Left ventricle myocardium inferior (tissue), 1 donor: ENCODE measurements at places on chromosomes 6 and 20. TPM values are rescaled to one million over a fixed set of nuclear protein-coding genes. Genes with fewer than 3 reads are reported as not detected.

GRCh38 chr6:19864285-19864684 is 27.1 kb downstream of the ID4 start:
- no peak for DNase-seq

Gene SH3BGRL2
- 5.8 TPM for total RNA-seq

- no peak for DNase-seq
These were observed 17.5 kb downstream of the PTPRA start for GRCh38 chr20:2890742-2891141.

- no peak for DNase-seq
These were observed 35.3 kb upstream of the APCDD1L start for GRCh38 chr20:58550275-58551059.

Gene RMND1
- total RNA-seq: 17.3 TPM

DNA sequence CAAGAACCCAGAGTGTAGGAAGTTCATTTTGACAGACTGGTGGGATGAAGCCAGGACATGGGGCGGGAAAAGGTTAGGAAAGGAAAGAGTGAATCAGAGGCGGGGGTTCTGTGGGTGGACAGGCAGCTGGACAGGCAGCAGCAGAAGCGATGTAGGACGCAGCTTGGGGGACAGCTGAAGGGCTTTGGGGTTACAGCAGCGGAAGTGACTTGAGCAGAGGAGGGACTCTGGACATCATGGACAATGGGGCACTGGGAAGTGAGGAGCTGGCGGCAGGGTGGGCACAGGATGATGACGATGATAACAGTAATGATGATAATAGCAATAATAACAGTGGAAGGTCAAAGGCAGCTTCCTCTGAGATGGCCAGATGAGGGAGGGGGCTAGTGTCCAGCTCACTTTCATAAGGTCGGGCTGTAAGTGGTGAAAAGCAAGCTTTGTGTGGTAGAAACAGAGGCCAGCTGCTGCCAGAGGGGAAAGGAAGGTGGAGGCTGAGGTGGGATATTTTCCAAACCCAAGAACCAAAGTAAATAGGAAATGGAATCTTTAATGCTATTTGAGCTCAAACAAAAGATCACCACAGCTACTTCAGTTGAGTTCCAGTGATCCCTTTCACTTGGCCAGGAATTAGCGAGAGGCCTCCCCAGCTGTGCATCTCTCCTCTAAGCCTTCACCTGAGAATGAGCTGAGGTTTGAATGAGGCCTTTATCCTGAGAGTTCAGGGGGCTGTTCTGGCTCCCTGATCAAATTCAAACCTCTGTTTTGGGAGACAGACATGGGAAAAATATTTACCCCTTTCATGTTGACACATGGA is 433.5 kb downstream of the DHX35 start:
- no peak for DNase-seq

Gene KCNK17
- 0.52 TPM for total RNA-seq

Gene PTPRA
- total RNA-seq: 23.5 TPM

- no peak for DNase-seq
These were observed 226.6 kb upstream of the MOCS1 start for GRCh38 chr6:40160826-40161225.

DNA sequence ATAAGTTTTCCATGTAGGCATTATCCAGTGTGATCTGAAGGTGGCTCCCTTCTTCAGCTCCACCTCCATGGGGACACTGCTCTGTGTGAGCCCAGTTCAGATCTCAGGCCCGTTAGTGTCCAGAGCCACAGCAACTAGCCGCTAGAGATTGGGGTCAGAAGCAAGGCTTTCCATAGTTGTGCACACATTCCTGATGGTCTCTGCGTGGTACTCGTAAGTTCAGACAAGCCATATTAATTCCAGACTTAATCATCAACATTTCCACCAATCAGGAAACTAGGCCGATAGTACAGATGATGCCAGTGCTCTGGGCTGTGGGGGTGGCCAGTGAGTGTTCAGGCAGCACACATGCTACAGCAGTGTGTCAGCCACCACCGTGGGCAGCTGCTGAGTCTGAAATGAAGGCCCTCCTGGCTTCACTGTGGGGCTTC is 17.5 kb upstream of the SYNCRIP start:
- no peak for DNase-seq

GRCh38 chr6:170446841-170447560 is 106.1 kb downstream of the PSMB1 start:
- no peak for DNase-seq

Gene METTL24
- total RNA-seq: 1.2 TPM

DNA sequence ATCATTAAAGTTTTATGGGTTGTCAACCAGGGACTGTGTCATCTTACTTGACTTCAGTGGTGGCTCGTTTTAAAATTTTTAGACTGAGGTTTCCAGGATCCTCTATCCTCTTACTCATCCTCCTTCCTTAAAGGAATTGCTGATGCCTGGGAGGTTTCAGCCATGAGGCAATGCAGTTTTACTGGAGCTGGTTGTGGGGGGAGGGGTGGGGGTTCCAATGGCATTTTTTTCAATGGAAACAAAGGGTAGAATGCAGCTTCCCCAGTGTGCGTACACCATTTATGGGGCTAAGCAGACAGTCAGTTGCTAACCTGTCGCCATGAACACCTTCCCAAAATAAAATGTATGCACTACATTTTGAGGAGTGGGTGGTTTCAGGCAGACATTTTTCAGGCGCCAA is 88.0 kb downstream of the METTL24 start:
- DNase-seq: no peak

Gene VWA7
- total RNA-seq: 14.7 TPM

- no peak for DNase-seq
These were observed 200.5 kb upstream of the PCSK2 start for GRCh38 chr20:17026346-17026745.

Gene C6orf132
- 1.4 TPM for total RNA-seq

Gene IL20RA
- total RNA-seq: 10.1 TPM

- no peak for DNase-seq
These were observed 44.9 kb downstream of the GINS1 start for GRCh38 chr20:25452333-25452732.

DNA sequence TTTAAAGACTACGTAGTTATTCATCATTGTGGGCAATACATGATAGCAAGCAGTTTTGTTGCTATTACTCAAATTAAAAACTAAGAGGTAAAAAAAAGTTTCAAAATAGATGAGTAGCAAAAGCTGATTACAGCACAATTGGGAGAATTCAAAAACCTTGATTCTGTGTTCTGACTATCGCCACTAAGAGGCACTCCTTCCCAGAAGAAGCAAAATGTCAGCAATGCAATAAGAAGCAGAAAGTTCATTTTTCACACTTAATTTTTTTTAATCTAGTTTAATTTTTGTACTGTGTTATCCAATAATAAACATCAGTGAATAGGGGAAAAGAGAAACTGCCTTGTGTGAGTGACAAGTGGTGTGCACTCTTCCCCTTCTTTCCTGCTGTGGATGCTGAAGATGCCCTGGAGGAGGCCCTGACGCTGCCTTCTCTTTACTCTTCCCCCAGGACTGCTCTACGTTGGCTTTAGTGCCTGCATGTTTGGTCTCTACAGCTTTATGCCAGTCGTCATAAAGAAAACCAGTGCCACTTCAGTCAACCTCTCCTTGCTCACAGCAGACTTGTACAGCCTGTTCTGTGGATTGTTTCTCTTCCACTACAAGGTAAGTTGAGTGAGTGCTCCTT is 263.2 kb upstream of the PLN start:
- DNase-seq: no peak

Gene C6orf15
- total RNA-seq: not detected

Gene SLC17A9
- total RNA-seq: 0.47 TPM

DNA sequence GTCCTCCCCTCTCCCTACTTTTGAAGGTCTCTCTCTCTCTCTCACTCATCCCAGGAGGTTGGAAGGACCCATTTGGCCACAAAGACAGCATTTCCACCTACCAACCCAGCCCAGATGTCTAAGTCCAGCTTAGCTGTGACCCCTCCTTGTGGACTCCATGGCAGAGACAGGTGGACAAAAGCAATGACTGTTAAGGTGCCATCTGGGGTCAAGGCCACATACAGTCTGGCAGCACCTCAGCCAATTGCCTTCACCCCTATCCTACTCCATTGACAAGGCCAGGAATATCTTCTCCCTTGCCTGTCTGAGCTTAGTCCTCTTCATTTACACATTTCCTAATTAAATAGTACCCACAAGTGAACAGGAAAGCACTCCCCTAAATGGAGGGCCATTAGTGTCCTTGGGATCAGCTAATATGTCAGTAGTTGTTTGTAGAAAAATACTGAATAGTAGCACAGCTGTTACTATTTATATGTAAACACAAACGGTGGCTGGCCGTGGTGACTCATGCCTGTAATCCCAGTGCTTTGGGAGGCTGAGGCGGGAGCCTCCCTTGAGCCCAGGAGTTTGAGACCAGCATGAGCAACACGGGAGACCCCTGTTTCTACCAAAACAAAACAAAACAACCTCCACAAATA is 28.8 kb downstream of the GCM1 start:
- no peak for DNase-seq

- DNase-seq: no peak
These were observed 252.6 kb upstream of the CITED2 start for GRCh38 chr6:139627091-139627490.

DNA sequence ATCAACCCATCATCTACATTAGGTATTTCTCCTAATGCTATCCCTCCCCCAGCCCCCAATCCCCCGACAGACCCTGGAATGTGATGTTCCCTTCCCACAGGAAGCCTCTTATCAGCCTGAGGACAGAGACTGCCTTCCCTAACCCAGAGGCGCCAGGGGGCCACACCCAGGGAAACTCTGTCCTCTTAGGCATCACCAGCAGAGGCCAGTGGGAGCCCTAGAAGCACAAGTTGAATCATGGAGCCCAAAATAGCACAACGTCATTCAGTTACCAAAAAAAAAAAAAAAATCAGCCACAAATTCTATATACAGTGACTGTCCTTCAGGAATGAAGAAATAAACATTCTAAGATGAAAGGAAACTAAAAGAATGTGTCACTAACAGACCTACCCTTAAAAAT is 625.7 kb downstream of the TFAP2A start:
- no peak for DNase-seq

Gene ZC2HC1B
- not detected for total RNA-seq

- DNase-seq: no peak
These were observed 11.7 kb downstream of the OSER1 start for GRCh38 chr20:44198872-44199271.

- DNase-seq: no peak
These were observed 610.1 kb upstream of the ARID1B start for GRCh38 chr6:156167016-156167624.

Gene MUC21
- total RNA-seq: not detected

DNA sequence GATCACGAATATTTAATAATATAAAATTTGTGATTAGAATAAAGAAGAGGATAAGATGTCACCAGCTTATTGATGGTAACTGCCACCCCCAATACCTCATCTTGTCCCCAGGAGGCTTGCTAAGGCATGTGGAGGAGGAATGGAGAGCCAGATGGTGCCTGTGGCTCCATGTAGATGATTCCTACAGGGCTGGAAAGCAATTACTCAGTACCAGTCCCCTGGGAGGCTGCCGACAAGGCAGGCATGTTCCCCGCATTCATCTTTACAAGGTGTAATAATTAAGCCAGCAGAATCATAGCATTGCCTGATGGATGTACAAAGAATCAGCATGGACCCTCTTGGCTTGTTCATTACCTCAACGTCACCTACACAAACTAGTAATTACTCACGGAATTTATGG is 155.3 kb downstream of the PLCB1 start:
- DNase-seq: no peak

Gene ARMC12
- total RNA-seq: not detected

DNA sequence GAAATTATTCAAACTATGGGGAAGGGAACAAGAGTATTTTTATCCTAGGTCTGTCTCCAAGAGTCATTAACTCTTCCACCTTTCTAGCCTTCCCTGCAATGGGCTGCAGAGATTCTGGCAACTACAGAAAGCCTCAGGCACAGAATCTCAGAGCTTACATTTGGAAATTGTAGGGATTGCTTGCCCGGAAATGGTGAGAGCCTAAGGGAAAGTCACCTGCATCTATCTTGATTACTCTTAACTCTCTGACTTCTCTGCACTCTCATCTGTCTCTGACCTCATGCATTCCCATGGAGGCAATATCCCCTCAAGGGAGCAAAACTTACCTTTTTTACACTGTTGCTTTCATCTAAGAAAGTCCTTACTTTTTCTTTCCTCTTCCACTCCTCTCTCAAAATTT is 513.2 kb upstream of the MARCKS start:
- DNase-seq: no peak

GRCh38 chr20:20255099-20255498 is 112.8 kb upstream of the INSM1 start:
- DNase-seq: no peak

GRCh38 chr6:166112580-166112979 is 55.1 kb downstream of the TBXT start:
- DNase-seq: no peak

DNA sequence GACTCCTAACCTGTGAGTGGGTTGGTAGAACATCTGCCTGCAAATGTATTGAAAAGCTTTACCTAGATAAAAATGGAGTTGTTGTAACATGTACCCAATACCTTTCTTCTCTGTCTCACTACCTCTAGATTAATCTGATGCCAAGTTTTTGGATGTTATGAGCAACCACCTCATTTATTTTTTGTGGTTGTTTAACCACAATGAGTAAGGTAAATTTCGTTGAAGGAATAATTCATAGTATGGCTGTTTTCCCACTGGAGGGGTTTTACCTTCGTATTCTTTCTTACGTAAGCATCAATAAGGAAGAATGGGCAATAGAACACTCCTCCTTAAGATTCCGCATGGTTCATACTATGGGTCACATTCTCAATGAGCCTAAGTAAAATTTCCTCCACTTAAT is 165.4 kb downstream of the CDH26 start:
- no peak for DNase-seq

GRCh38 chr6:4359108-4359730 is 223.8 kb upstream of the ECI2 start:
- no peak for DNase-seq

Gene LY86
- 1.2 TPM for total RNA-seq

Gene DDO
- 37.6 TPM for total RNA-seq

DNA sequence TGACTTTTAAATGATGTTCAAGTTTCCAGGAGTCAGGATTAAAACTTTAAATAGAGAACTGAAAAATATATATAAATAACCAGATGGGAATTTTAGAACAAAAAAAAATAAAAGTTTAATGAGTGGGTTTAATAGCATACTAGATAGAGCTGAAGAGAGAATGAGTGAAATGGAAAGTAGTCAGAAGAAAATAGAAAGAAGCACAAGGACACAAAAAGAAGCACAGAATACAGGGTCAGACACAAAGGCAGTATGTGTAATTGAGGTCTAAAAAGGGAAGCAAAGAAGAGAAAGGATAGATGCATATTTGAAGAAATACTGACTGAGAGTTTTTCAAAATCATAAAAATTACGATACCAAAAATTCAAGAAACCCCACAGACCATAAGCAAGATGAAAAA is 159.8 kb upstream of the FERMT1 start:
- no peak for DNase-seq

GRCh38 chr6:148466158-148466557 is 123.5 kb downstream of the SASH1 start:
- DNase-seq: no peak

GRCh38 chr20:23541330-23541729 is 27.0 kb downstream of the CST9L start:
- no peak for DNase-seq

GRCh38 chr20:50248104-50248641 is 57.5 kb downstream of the CEBPB start:
- DNase-seq: no peak

GRCh38 chr20:59525500-59526241 is 78.7 kb upstream of the PHACTR3 start:
- peak; percentile 62 for DNase-seq
